ENCODE measurements at places on chromosomes 5 and 9.

GRCh38 chr5:122385808-122386207, 73.8 kb downstream of the SNCAIP start:
- no peak for DNase-seq

- no peak for DNase-seq
Observed at GRCh38 chr5:178238711-178239592, 6.3 kb upstream of the PHYKPL start.

DNA sequence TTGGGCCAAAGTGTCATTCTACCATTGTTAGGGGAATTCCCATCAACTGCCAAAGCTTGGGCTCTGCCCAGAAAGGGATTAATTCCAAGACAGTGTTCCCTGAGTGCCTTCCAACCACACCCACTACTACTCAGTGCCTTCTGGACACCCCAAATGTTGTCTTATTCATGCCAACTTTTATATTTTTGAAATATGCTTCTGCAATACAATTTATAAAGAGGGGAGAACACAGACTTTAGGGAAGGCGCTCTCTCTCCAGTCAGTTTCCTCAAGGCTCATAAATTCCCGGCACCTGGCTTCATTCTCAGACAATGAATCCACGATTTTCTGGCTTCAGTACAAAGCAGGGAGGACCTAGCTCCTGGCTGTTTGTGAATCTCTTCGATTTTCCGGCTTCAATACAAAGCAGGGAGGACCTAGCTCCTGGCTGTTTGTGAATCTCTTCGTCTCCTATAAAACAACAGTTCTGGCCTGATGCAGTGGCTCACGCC, 120.1 kb upstream of the MYO10 start:
- no peak for DNase-seq

- no peak for DNase-seq
Observed at GRCh38 chr5:130479045-130479804, 575.0 kb downstream of the CHSY3 start.

GRCh38 chr9:120395376-120395775, 184.6 kb downstream of the CDK5RAP2 start:
- no peak for DNase-seq

DNA sequence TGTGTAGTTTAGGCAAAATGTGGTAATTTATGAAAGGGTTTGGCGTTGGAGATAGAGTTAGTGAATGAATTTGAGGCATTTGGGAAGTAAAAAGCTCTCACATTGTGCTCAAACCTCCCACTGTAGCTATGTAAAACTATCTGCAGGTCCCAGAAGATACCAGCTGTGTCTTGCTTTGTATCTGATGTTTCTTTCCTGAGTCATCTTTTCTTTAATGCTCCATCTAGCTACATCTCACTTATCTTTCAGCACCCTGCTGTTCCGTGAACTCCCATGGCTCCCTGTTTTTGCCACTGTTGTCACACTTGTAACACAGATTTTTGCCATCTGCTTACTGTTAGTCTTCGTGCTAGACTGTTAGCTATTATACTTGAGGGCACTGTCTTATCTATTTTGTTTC, 253.1 kb downstream of the NPR3 start:
- no peak for DNase-seq

DNA sequence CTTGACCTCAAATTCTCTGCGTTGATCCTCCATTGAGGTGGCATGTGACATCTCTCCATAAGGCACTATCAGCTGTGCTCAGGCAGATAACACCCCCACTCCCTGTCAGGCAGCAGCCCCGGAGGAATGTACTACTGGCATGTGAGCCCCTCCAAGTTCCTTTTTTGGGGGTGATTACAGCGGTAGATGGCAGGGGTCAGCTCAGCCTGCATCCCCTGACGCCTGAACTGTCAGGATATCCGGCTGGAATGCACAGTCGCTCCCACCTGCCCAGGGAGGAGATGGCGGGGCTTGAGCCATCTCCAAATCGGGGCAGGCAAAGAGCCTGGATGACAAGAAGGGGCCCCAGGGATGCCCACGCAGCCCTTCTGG, 40.8 kb downstream of the FAM78A start:
- no peak for DNase-seq

DNA sequence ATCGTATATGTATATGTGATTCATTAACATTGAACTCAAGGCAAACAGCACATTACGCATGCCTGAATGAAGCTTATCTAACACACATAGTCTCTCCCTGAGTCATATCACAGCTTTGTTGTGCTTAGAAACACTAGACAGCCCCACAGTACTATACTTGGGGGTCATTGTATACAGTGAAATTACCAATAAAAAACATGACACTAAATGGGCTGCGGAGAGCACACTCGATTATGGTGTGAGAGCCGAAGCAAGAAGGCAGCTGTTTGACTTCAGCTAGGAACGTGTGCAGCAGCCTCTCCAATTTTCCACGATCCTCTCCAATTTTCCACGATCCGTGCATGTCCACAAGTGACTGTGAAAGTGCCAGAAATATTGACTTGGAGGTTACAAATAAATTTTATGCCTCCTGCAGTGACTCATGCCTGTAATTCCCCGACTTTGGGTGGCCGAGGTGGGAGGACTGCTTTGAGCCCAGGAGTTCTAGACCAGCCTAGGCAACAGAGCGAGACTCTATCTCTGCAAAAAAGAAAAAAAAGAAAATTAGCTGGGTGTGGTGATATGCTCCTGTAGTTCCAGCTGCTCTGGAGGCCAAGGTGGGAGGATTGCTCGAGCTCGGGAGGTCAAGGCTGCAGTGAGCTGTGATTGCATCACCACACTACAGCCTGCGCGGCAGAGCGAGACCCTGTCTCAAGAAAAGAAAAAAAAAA, 102.4 kb downstream of the DAPK1 start:
- DNase-seq: no peak

DNA sequence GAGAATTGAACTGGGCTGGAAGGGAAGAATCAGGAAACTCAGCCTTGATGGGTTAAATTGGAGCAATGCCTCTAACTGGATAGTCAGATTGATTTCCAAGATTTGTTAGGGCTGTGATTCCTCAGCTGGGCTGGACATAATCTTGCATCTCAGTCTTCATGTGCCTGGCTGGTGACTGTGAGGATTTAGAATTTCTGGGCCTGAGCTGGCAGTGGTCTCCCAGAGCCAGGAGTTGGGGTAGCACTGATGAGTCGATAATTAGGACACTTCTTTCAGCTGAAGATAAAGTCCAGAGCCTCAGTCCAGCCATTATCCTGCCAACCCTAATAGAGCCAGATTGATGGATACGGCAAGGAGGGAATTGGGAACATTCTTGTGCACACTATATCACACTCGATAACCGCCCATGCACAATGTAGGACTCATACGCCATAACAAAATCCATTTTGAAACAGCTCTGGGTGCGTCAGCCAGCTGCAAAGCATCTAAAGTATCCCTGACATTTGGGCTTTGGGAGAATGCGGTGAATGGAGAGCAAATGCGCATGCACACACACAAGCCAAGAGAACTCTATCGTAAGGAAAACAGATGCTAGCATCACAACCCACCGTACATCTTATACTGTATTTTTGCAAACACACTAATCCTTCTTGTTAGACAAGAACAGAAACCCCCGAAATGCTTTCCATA, 405.1 kb upstream of the KLF4 start:
- no peak for DNase-seq

DNA sequence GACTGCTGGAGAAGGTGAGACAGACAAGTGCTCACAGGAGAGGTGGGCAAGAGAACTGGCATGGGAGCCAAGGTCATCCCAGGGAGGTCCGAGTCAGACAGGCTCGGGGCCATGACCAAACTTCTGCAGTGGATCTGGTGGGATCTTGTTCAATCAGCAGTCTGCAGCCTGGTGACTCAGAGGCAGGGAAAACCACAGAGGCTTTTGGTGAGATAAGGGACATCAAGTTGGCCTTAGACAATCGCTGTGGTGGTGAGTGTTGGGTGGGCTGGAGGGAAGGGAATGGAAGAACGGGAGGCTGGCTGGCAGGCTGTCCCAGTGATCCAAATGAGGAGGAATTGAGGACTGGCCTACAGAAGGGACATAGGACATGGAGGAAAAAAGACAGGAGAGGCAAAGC, 123.8 kb downstream of the TMEM174 start:
- no peak for DNase-seq

DNA sequence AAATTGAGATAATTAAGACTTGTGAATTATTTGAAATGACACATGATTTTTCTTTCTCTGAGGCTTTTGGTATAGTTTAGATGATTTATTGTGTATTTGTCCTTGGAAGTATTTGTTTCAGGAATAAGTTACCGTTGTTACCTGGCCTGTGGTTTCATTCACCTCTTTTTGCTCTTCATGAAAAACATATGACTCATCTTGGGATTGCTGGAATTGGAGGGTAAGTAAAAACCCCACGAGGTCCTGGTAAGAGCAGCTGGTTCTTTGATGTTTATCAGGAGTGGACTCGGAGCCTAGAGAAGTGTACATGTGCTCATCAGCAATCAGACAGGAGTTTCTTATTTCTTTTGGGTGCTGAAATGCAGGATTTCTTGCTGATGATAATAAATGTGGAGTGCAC, 275.3 kb downstream of the PSAT1 start:
- DNase-seq: no peak

- DNase-seq: no peak
Observed at GRCh38 chr5:147617191-147617606, 107.3 kb upstream of the DPYSL3 start.

GRCh38 chr9:105416840-105417239, 31.0 kb upstream of the FSD1L start:
- DNase-seq: no peak

DNA sequence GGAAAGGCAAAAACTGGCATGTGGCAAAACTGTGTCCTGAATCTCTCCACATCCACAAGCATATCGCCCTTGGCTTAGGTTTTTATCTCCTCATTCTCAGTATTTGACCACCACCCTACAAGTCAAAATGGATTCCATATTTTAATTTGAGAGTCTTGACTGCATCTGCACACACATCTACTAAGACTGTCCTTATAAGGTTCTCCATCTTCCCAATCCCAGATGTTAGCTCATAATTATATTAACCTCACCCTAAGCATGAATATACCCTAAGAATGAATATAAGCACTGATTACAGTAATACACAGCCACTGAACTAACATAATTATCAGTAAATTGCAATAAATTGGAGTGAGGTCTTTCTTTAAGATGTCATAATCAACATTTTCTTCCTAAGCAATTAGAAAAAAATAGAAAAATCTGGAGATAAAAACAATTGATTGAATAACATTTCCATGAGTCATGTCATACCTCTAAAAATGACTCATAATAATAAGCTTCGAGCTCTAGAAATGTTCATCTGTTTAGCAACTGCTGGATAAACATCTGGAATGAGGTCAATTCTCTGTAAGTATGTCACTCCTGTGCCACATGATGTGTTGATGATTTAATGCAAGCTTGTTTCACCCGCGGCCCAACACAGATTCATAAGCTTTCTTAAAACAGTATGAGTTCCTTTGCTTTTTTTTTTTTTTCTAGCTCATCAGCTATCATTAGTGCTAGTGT, 39.9 kb upstream of the PAM start:
- DNase-seq: no peak

GRCh38 chr5:37739817-37740261, 100.0 kb downstream of the GDNF start:
- no peak for DNase-seq

- DNase-seq: no peak
Observed at GRCh38 chr9:4380406-4380805, 80.5 kb upstream of the GLIS3 start.

GRCh38 chr5:94337617-94338016, 280.8 kb downstream of the KIAA0825 start:
- no peak for DNase-seq

DNA sequence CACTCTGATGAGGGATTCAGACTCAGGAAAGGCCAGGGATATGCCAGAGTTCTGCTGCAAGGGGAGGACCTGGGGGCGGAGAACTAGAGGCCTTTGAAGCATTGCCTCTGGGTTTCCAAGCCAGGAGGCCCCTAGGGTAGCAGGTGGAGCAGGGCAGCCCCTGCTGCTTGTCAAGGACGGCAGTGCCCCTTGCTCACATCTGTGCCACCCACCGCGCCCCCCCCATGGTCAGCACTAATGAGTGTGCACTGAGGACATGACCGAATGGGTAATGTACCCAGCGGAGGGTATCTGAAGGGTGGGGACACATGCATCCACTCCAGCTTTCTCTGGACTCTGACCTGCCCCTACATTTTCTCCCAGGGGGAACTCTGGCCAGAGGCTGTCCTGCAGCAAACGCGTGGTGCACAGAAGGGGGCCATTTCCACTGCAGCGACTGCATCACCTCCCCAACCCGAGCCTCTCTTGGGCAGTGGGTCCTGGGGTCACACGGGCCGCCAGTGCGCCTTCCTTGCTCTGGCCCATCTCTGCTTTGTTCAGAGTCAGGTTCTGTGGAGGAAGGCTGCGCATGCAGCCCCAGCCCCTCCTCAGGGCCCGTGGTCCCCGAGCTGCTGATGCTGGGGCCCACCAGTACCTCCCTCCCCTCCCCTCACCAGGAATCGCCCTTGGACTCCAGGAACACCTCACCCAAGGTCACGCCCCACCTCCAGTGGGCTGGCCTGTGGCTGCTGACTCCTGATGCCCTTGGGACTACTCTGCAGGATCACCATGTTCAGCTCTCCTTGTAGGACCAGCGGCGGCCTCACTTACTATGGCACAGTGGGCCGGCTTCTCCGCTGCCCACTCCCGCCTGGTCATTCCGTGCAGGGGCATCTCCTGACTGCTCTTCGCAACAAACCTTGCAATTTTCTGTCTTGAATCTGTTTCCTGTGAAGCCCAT, 31.2 kb downstream of the STC2 start:
- DNase-seq: no peak
